ENCODE measurements at places on chromosomes 2 and 18. TPM values are rescaled to one million over a fixed set of nuclear protein-coding genes. Genes with fewer than 3 reads are reported as not detected.

COL4A4 gene
- 6.8 TPM for total RNA-seq

ATP6V1C2 gene
- not detected for total RNA-seq

DLGAP1 gene
- 2.9 TPM for total RNA-seq

SCN2A gene
- 1.8 TPM for total RNA-seq

OTOS gene
- not detected for total RNA-seq

CFAP53 gene
- 0.38 TPM for total RNA-seq

ELMOD3 gene
- 11.8 TPM for total RNA-seq

FSIP2 gene
- 0.08 TPM for total RNA-seq

ITGB6 gene
- total RNA-seq, result 0.15 TPM

TXNDC2 gene
- not detected for total RNA-seq
